LNCaP clone FGC (cell line): ENCODE measurements at places on chromosomes 13 and 19.

DNA sequence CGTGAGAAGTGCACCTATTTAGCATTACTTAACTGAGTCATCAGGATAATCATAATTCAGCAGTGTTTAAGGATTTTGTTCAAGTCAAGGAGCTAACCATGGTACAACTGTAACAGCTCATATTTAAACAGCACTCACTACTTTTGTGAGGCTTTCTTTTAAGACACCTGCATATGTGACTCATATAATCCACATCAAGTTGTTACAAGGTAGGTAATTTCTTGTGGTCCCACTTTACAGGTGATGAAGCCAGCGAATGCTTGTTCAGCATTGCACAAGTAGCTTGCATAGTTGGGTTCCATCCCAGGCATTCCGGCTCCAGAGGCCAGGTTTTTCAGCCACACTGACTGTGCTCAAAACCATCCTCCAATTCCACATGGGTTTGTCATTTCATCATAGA, 569.2 kb downstream of the MYO16 start:
- no peak for DNase-seq

DNA sequence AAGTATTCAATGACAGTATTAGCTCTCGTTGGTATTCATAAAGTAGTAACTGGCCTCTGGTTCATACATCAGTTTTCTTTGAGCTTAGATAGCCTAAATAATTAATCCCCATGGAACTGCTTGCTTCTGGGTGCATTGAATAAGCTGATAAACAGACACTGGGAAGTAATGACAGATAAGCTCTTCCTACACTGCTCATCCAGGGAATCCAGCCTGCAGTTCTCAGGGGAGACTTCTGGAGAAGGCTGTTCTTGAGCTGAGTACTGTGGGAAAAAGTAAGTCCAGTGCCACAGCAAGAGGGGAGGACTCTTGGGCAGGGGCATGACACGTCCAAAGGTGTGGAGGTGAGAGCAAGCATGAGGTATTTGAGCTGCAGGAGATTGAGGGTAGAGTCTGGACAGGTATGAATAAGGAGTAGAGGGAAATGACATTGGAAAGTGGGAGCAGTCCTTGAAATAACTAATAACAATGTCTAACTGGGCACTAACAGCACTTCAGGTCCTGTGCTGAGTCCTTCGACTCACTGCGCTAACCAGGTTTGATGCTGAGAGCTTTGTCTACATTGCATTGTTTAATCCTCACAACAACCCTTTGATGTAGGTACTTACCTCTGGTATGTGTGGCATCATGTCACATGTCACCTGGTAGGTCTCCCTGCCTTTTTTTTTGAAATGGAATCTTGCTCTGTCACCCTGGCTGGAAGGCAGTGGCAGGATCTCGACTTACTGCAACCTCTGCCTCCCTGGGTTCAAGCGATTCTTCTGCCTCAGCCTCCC, 7.2 kb downstream of the GARRE1 start:
- no peak for DNase-seq

GRCh38 chr13:112489199-112489598, 98.8 kb downstream of the TUBGCP3 start:
- DNase-seq, result no peak

- DNase-seq, result no peak
Measured at GRCh38 chr19:56263319-56263718, 9.2 kb upstream of the EDDM13 start.

- no peak for DNase-seq
Measured at GRCh38 chr13:87035526-87035925, 635.6 kb upstream of the SLITRK5 start.

GRCh38 chr13:33891196-33891742, 73.3 kb downstream of the RFC3 start:
- no peak for DNase-seq
